CD4-positive, alpha-beta memory T cell (primary cell): ENCODE measurements at places on chromosomes 11 and 22.

- DNase-seq, result no peak
Measured at GRCh38 chr11:91209306-91209705, 986.5 kb upstream of the CHORDC1 start.

DNA sequence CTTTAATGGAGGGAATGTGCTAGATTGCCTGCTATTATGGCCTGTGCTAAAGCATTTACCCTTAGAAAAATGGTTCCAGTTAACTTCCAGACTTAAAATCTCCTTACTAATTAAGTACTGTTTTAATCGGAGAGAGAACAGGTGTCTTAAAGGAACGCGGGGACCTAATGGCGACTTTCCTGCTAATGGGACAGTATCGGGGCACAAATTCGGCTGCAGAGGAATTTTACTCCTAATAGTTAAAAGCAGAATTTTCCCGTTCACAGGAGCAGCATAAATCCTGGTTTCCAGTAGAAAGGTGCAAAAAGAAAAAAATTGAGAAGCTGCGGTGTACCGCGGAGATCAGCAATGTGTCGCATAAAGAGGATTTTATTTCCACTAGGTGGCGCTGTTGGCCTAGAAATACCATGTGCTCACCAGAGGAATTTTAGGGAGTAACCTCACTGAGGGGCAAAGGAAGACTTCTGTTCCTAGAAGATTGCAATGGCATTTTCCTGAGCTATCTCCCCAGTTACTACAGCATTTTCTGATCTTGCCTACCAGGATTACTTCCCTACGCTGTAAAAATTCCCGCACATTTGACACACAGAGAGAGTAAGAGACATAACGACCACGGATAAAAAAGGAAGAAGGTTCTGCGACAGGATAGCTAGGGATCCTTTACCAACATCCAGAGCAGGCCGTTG, 44.5 kb downstream of the ZNF280B start:
- peak; percentile 46 for DNase-seq

- no peak for DNase-seq
Measured at GRCh38 chr11:103483996-103484395, 374.8 kb downstream of the DYNC2H1 start.

- no peak for DNase-seq
Measured at GRCh38 chr22:44425694-44426045, 72.4 kb downstream of the RTL6 start.

- no peak for DNase-seq
Measured at GRCh38 chr11:41245704-41246398, 213.6 kb downstream of the LRRC4C start.

GRCh38 chr11:12687216-12687623, 13.0 kb downstream of the TEAD1 start:
- DNase-seq, result no peak

DNA sequence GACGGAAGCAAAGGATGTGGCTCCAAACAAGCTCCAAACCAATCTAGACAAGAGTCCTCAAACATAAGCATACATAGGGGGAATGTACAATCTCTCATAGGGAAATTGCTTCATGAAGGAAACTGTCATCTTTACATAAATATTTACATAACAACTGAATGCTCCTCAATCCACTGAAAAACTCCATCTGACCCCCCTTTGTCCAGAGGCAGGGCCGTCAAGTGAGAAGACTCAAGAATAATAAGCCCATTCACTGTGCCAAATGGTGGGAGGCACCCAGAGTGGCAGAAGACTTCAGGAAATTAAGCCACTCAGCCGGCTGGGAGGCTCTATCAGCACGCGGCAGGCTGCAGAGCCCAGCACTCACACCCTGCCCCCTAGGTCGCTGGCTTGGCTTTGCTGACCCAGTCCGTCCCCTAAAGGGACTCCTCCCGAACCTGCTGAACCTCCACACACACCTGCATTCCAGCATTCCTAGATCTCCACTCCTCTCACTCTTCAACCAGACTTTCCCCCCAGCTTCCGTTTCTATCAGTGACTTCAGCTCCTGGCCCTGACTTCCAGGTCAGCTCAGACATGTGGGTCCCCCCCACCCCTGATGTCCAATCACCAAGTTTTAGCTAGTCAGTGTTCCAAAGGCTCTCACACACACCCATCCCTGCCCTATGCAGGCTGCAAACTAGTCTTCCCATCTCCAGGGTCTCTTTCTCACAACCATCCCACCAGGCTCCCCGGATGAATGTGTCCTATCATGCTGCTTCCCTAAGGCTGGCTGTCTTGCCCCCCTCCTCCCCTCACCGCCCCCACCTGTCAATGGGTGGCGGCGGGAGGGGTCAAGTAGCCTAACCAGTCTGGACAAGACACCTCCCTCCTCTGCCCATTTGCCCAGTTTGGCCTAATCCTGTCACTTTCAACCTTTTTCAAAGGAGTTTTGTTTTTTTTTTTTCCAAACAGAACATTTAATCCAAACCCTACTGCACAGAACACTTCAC, 11.3 kb downstream of the VPS37C start:
- no peak for DNase-seq

DNA sequence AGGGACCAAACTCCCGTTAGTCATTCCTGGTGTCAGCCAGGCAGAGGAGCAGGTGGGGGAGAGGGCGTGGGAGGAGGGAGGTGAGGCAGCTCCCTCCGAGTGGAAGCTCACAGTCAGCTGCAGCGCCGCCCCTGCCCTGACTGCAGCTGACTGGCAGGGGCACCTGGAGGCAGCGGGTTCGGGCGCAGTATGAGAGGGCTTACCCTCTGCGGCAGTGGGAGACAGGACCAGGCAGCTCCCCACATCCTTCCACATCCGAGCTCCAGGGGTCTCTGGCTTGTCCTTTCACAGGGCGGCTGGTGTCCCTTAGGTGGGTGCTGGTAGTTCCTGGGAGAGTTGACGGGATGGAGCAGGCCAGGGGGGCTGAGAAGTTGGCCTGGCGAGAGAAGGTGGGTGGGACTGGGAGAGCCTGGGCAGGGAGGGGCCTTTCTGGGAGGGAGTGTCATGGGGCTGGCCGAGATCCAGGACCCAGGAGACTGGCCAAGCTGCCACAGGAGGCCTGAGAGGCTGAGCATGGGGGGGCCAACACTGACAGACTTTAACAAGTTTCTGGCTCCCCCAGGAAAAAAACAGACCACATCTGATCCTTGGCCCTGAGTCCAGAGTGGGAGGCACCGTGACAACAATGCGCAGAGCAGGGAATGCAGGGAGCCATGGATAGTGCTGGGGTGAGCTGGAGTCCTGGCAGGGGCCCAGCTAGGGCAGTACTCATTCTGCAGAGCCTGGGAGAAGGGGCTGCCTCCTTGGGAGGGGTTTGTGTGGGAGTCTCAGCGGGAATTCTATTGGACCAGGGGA, 4.9 kb downstream of the ADORA2A start:
- no peak for DNase-seq

DNA sequence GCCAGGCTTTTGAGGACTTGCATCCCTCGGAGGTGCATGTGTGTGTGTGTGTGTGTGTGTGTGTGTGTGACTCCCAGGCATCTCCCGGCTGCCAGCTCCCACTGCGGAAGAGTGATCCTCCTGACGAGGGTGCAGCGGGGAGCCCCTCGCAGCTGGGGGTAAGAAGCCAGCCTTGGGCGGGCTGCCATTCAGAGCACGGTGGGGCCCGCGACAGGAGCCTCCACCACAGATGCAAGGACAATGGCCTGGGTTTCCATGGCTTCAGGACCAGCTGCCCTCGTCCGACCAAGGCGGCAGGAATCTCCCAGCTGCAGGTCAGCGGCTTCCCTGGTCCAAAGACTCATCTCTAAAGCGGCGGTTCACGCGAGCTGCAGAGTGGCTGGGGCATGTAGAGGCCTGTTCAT, 908.5 kb downstream of the BRD1 start:
- no peak for DNase-seq

GRCh38 chr22:38317995-38318715, 922 bp upstream of the CSNK1E start:
- DNase-seq, result no peak

DNA sequence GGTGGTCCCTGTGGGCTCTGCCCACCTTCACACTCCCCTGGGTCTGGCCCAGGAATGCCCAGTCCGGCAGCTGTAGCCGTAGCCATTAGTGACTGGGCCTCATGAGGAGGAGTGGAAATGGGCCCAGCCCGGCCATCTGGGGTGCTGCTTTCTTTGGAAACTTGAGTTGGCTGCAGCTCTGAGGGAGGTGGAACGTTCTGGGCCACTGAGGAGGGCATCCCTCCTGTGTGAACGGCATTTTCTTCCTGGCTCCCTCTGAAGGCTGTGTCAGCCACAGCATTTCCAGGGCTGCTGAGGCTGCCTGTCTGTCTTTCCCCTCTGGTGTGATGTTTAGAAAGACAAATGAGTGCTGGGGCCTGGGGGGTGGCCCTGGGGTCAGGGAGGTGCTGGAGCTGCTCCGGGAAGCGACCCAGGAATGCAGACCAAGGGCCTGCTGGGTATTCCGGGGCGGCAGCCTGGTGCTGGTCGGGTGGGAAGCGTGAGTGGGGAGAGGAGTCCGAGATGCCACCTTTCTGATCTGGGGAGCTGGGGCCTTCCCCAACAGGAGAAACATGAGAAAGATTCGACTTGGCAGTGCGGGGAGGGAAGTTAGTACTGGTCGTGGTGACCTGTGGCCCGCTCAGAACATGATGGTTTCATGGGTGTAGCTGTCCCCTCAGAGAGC, 27.1 kb downstream of the PTDSS2 start:
- DNase-seq, result no peak

GRCh38 chr22:41828516-41828915, 4.4 kb upstream of the SREBF2 start:
- DNase-seq, result no peak

DNA sequence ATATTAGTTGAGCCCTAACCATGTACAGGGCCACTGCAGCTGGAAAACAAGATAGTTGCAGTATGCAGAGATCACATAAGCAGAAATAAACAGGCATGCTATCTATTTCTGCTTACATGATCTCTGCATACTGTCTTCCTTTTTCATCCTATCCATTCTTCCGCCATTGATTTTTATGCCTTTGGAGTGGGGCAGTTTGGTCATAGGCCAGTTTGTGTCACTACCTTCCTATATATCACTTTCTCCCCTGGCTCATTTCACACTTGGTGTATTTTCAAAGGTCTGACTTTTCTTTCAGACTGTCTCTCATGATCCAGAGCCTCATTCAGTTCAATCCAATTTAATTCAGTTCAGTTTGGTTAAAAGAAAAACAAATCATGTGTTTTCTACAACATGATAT, 829.6 kb downstream of the KCNA4 start:
- DNase-seq, result no peak
